ENCODE measurements at places on chromosomes 5 and 9.

- no peak for DNase-seq
Observed at GRCh38 chr5:180103487-180104167, 32.1 kb upstream of the RNF130 start.

- DNase-seq = no peak
Observed at GRCh38 chr5:174523311-174524071, 200.9 kb upstream of the MSX2 start.

DNA sequence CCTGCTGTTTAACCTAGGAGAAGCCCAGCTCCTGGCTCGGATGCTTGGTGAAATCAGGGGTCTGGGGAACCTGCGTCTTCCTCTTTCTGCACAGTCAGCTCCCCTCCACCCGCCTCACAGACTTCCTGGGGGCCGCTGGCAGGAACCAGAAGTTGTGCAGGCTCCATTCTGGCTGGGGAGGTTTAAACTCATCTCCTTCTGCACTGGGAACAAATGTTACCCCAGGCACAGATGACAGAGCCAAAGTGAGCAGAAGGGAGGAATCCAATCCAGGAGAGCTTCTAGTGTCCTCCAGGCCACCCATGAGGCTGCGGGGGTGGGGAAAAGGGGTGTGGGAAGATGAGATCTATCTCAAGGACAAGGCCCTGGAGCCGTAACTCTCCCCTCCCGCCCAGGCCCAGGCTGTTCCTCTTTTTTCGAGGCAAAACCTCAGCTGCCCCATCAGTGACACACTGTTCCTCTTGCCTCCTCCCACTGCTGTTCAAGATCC is 31.2 kb downstream of the KCNMB1 start:
- DNase-seq = no peak

GRCh38 chr5:161235569-161235968 is 311.0 kb downstream of the GABRB2 start:
- no peak for DNase-seq

DNA sequence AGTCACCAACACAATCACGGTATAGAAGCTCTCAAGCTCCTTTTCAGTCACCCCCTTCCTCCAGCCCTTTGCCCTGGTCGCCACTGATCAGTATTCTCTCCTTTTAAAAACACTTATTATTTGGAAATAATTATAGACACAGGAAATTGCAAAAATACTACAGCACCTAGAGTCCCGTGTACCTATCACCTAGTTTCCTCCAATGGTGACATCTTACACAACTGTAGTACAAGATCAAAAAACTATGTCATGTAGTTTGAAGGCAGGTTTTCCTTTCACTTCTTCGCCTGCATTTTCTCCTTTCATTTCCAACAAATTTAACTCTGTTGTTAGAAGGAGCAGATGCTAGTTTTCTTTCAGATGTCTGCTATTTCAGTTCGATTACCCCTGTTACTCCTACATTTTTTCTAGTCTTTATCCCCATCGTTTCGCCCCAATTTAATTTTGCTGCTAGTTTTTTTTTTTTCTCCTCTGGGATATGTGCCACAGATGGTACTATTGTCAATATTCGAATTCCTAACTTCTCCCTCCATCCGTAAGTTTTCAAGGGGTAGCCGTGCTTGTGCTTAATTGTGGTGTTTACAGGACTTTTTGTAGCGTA is 612 bp upstream of the ATG10 start:
- DNase-seq = peak; percentile 12

GRCh38 chr5:150069672-150070627 is 16.4 kb downstream of the CSF1R start:
- no peak for DNase-seq

- no peak for DNase-seq
Observed at GRCh38 chr5:32852976-32853375, 141.9 kb downstream of the NPR3 start.

DNA sequence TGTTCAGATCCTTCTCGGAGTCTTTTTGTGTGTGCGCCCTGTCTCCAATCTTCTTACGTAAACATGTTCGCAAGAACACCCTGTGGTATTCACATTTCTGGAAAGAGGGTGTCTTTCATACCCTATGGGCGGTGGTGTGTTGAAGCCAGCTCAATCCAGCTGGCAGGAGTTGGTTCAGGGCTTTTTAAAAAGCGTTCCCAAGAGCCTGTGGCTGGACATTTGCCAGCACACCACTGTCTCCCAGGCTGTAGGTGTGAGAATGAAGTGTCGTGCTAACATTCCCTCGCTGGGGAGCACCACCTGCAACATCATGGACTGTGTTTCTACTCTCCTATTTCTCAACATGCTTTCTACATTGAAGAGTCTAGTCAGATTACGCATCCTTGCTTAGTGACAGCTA is 51.7 kb downstream of the S1PR3 start:
- no peak for DNase-seq

- DNase-seq = no peak
Observed at GRCh38 chr9:69056191-69056815, 20.8 kb downstream of the FXN start.

DNA sequence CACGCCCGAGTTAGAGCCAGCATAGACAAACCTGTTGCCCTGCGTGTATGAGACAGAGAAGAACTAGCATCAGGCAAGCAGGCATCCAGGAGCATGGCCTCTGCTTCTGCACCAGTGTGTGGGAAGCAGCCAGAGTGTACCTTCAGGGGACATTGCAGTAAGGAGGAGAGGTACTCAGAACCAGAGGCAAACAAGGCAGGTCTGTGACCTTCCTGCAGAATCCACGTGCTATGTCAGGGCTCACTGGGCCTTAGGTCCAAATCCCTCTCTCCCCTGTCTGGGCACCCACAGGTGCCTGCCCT is 63.0 kb downstream of the SECISBP2 start:
- no peak for DNase-seq

- DNase-seq = no peak
Observed at GRCh38 chr5:142183561-142183960, 75.0 kb downstream of the NDFIP1 start.

DNA sequence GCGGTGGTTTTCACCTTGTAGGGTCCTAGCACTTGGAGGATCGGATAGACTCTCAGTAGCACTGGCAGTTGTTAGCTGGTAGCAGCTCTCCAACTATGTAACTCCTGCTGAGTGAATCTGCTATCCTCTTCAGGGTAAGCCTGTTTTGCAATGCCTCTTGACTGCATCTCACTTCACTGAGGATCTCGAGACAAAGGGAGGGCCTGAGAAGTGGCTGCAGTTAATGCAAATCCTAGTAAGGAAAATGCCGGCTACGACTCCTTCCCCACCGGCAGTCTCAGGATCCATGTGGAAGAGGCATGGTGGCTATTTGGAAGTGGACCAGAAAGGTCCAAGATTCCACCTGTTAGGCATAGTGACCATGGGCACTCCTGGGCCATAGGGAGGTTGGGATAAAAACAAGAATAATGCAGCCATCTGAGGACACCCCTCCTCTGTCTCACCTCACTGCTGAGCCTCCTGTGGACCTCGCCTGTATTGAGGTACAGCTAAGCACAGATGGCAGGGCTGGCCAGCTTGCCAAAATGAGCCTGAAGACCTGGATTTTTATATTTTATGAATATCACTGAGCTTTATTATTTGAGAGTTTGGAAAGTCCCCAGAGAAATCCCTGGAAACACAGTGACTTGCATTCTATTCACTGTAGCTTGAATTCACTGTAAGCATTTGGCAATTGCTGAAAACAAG is 146.0 kb downstream of the LIFR start:
- DNase-seq = no peak

DNA sequence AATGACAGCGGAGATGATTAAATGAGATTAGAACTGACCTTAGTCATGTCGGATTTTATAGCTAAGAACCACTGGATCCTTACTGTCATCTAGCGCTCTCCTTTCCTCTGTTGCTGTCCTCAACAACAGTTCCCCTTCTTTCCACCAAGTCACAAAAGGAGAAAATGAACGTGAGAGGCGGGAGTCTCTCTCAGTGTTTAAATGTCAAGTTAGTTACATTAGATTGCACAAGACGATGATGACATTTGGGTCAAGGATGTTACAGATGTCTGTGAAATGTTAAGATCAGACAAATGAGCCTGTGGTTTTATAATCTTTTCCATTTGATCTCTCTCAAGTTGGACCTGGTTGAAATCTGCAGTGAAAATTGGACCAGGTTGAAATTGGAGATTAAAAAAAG is 53.5 kb downstream of the FBXO38 start:
- no peak for DNase-seq

GRCh38 chr5:157350939-157351801 is 85.2 kb downstream of the CYFIP2 start:
- no peak for DNase-seq

DNA sequence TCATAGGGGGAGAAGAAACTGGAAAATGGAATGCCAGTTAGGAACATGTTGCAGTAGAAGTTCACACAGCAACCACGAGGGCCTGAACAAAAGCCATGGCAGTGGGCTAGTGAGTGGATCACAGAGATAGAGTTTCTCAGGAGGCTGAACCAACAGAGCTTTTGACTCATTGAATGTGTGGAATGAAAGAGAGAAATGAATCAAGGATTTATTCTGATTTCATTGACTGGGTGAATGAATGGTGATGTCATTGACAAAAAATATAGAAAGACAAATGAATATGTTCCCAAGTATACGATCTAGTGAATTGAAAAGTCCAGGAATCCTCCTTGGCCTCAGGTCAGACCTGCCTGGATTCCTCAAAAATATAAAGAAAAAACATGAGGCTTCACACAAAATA is 99.2 kb downstream of the ZNF462 start:
- no peak for DNase-seq

- no peak for DNase-seq
Observed at GRCh38 chr5:80092486-80093107, 57.4 kb downstream of the THBS4 start.

- DNase-seq = no peak
Observed at GRCh38 chr9:137141050-137141810, 2.3 kb downstream of the GRIN1 start.

DNA sequence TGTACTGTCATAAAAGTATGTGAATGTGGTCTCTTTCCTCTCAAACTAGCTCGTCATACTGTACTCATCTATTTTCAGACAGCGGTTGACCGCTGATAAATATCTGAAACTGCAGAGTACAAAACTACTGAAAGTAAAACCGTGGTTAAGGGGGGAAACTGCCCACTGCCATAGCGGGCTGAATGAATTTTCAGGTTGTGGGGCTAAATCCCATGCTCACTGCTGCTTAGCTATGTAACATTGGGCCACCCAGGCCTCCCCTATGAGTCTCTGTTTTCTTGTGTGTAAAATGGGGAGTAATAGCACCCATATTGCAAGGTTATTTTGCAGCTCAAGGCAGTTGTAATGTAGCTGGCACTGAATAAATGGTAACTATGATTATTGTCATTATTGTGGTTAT is 82.3 kb downstream of the MSX2 start:
- DNase-seq = no peak

GRCh38 chr9:15423231-15423985 is 732 bp downstream of the SNAPC3 start:
- no peak for DNase-seq

GRCh38 chr5:151584057-151584937 is 6.8 kb downstream of the FAT2 start:
- no peak for DNase-seq

DNA sequence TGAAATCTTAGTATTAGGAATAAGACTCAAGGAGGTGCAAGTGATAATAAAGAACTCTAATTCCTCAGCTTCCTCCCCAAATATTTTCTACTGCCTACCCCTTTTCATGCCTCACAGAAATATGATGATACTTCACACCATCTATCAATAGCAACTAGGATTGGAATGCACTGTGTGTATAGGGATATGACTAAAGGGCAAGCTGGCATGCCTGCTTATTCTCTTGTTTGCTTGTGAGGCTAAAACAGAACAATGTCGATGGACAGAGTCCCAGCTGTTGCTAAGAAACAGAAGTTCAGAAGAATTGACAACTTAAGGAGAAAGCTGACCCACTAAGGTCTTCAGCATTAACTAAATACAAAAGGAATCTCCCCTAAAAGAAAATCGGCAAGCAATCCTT is 9.7 kb upstream of the CHD1 start:
- DNase-seq = no peak

GRCh38 chr5:113296676-113297075 is 138.1 kb downstream of the TSSK1B start:
- DNase-seq = no peak

DNA sequence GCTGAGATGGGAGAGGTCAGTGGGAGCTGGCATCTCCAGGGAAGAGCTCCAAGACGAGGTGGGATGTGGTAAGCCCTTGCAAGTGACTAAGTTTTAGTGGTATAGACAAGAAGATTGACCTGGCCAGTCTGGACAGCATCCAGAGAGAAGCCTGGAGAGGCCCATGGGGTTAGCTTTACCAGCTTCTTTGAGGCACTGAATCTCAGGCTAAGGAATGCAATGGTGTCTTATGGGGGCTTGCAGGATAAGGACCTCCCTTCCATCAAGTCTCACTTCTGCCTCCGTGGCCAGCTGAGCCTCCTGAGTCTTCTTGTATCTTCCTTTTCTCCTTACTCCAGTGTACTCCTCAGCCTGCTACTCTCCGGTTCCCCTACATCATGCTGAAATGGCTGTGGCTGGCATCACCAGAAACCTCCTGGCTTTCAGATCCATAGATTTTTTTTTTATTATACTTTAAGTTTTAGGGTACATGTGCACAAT is 56.5 kb upstream of the JADE2 start:
- DNase-seq = no peak

- no peak for DNase-seq
Observed at GRCh38 chr5:104170926-104171325, 608.3 kb upstream of the NUDT12 start.

DNA sequence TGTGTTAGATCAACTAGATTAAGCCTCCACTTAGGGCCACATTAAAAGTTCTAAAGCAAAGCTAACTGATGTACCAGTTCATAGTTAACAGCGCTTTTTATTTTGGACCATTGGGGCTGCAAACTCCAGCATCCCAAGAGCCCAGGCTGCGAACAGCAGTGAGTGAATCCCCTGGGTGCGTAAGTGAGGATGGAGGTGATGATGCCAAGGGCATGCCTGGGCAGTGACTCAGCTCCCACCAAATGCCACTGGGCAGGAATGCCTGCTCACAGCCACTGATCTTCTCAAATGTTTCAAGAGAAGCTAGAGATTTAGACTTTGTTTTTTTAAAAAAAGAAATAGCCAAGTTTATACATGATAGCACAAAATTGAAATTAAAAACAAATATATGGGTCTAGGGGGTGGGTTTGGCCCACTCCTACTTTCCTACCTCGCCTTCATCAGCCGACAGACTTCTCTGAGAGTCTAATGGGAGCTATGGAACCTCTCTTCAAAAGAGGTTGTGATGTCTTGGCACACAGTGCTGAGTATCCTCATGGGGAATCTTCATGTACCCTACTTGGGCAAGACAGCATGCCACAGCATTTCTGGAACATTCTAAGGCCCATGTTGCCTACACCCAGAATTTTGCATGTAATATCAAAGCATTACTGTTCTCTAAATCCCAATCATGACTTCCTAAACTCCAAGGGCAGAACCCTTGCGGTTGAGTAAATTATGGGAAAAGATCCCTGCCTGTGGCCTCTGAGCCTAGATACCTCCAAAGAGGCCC is 398.1 kb downstream of the EBF1 start:
- no peak for DNase-seq

GRCh38 chr9:16864649-16865434 is 5.6 kb downstream of the BNC2 start:
- DNase-seq = no peak

GRCh38 chr5:78638423-78638822 is 10.1 kb downstream of the LHFPL2 start:
- DNase-seq = no peak

- no peak for DNase-seq
Observed at GRCh38 chr5:151737431-151737830, 21.0 kb downstream of the ATOX1 start.
